Left colon (tissue), 2 donors: ENCODE measurements at places on chromosomes 13 and 19. TPM values are rescaled to one million over a fixed set of nuclear protein-coding genes. Genes with fewer than 3 reads are reported as not detected.

FFAR2 gene
- total RNA-seq, result 1.8 TPM

ZNF585A gene
- total RNA-seq, result 10.3 TPM

VSTM1 gene
- total RNA-seq, result not detected

BRME1 gene
- total RNA-seq, result 9.1 TPM

KMT2B gene
- 40.1 TPM for total RNA-seq

KIR2DL3 gene
- total RNA-seq, result not detected

SLC1A6 gene
- total RNA-seq, result not detected

TMEM150B gene
- 50.2 TPM for total RNA-seq

IGFL2 gene
- total RNA-seq, result not detected

TEX101 gene
- total RNA-seq, result 0.27 TPM

C19orf85 gene
- not detected for total RNA-seq

CD33 gene
- total RNA-seq, result 2.9 TPM

TMC4 gene
- total RNA-seq, result 217 TPM

ZNF625 gene
- 3.0 TPM for total RNA-seq

ADM5 gene
- 0.98 TPM for total RNA-seq

GFY gene
- total RNA-seq, result not detected

ZNF442 gene
- total RNA-seq, result 1.6 TPM

LILRB2 gene
- total RNA-seq, result 3.2 TPM

RDH13 gene
- total RNA-seq, result 50.5 TPM

NKG7 gene
- 5.0 TPM for total RNA-seq

UBL3 gene
- 60.7 TPM for total RNA-seq

MBD3L3 gene
- total RNA-seq, result not detected

ARHGEF1 gene
- 87.8 TPM for total RNA-seq

PPP1R13L gene
- total RNA-seq, result 34.1 TPM

F2RL3 gene
- total RNA-seq, result 1.1 TPM

ZNF460 gene
- 33.1 TPM for total RNA-seq

BICRA gene
- total RNA-seq, result 14.9 TPM

GDF15 gene
- total RNA-seq, result 87.6 TPM

ZNF813 gene
- 3.4 TPM for total RNA-seq

LENG8 gene
- 146 TPM for total RNA-seq

TSKS gene
- 0.22 TPM for total RNA-seq

ZIC2 gene
- 0.27 TPM for total RNA-seq

PGPEP1 gene
- total RNA-seq, result 109 TPM

TJP3 gene
- total RNA-seq, result 343 TPM

LRG1 gene
- total RNA-seq, result 11.6 TPM
